T-cell (primary cell): ENCODE measurements at places on chromosomes 5 and 9.

DNA sequence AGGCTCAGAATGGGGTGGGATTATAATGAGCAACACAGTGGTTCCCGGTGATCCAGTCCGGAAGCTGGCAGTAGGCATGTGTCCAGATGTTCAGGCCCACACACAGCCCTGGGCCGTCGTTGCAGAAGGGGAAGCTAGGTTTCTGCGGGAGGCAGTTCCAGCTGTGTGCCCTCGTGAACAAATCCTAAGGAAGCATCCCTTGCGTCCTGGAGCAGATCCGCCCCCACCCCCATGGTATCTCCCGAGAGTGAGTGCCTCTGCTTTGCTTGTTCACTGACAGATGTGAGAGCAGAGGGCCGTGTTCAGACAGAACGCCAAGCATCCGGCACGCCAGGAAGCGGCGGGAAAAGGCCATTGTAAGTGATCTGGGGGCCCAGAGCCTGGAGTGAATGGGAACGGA lies 104.8 kb downstream of the PDE6A start:
- DNase-seq, result no peak

- DNase-seq, result no peak
Measured at GRCh38 chr9:110880189-110880588, 158.1 kb downstream of the LPAR1 start.

GRCh38 chr9:126215486-126215885 lies 111.1 kb upstream of the MVB12B start:
- no peak for DNase-seq

GRCh38 chr9:19641046-19641445 lies 147.8 kb downstream of the SLC24A2 start:
- DNase-seq, result no peak

DNA sequence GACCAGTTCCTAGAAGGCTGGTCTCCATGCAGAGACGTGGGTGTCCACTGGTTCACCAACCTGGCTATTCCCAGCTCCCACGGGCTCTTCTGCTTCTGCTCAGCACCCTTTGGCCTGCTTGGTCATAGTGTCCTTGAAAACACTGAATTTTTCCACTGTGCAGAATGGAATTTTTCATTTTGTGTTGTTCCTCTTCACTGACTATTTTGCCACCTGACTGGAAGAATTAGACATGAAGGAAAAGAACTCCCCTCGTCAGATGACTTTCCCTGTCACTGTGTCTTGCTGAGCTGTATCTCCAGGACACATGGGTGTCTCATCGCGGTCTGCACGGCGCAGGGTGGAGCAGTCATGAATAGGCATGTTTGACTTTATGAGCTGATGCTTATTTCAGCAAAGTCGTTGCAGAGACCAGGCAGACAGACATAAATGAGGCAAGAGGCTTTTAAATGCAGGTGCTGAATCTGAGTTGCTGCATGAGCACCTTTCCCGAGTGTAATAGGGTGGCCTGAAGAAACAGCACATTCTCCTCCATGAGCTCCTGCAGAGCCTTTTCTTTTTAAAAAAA lies 50.2 kb upstream of the SEMA4D start:
- DNase-seq, result no peak

- DNase-seq, result no peak
Measured at GRCh38 chr9:89304020-89304833, 6.8 kb upstream of the CKS2 start.

DNA sequence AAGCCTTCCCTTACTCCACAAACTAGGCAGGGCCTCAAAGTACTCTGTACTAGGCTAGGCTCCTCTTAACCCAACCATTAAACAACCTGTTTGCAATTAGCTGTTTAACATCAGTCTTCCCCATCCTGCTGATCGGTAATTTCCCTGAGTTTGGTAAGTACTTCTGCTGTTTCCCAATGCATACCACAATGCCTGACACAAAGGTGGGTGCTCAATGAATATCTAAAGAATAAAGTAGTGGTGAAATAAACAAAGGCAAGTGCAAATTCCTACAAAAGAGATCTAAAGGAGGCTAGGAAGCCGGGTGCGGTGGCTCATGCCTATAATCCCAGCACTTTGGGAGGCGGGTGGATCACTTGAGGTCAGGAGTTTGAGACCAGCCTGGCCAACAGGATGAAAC lies 25.0 kb downstream of the FBXW2 start:
- DNase-seq, result no peak

DNA sequence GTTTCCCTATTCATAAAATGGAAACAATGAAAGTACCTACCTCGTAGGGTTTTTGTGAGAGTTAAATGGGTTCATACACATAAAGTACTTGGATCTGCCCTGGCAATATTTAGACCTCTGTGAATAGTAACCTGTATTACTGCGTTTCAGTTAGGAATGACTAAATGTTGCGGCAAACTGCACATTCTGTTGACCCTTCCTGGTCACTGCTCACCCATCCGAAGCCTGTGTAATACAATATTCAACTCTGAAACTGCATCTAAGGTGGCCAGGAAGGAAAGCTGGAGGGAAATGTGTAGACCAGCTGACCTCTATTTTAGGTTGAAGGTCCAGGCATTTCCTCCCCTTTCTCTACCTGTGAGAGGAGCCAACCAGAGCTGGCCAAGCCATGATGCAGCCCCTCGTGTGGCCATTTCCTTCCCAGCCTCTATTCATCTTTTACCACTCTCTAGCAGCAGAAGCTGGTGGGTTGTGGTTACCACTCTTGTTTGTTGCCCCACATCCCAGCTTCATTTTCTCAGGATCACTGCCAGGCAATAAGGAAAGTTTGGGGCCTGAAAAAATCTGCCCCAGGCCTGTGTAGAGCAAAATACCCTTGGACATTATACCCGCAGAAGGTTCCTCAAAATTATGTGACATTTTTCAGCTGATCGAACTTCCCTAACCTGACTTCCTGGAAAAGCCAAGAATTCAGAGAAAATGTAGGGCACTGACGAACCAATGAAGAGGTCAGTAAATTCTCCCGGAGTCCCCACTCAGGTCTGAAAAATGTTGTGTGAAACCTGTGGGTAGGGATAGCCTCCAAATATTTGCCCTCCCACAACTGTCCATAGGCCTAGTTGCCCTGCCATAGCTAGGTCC lies 20.5 kb upstream of the PDCD1LG2 start:
- DNase-seq, result no peak

- no peak for DNase-seq
Measured at GRCh38 chr5:176734756-176735342, 75.5 kb upstream of the UNC5A start.

GRCh38 chr5:67875601-67876000 lies 340.0 kb upstream of the PIK3R1 start:
- DNase-seq, result no peak

GRCh38 chr9:84758817-84759216 lies 89.3 kb downstream of the NTRK2 start:
- DNase-seq, result no peak

- DNase-seq, result no peak
Measured at GRCh38 chr5:111765613-111766571, 8.9 kb upstream of the NREP start.

- DNase-seq, result no peak
Measured at GRCh38 chr5:116494784-116495450, 79.7 kb downstream of the SEMA6A start.

DNA sequence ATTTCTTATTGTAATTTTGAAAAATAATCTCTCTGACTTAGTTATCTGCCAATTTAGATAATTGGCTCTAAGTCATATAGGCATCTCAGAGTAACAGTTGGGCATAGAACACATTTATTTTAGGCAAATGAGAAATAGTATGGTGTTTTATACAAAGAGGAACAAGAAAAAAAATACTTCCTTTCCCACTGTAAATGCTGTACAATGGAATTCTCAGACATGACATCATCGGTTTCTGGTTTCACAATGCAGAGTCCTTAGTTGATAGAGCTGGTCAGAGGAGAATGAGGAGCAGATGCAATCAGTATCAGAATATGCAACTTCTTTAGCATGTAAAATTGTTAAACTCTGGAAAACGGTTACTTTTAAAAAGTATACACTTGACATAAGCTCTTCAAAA lies 49.4 kb downstream of the PLK2 start:
- no peak for DNase-seq

- no peak for DNase-seq
Measured at GRCh38 chr5:42636946-42637345, 119.7 kb upstream of the CCDC152 start.

DNA sequence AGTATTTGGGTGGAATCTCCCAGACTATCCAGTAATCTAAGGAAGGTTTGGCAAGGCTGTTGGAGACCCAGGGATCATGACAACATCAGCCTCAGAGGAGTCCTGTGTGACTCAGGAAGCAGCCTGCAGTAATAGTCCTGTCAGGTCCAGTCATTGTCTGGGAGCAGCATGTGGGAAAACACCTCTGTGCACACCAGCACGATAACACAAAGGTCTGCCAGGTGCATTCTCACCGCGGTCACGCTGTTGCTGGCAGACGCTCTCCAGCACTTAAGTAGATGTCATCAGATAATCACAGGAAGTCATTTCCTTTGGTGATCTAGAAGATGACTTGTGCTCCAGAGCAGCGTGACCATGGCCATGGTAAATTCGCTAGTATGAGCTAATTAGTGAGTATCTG lies 99.2 kb upstream of the IQGAP2 start:
- peak; percentile 20 for DNase-seq

GRCh38 chr9:96021551-96022444 lies 146.3 kb downstream of the ERCC6L2 start:
- DNase-seq, result no peak

DNA sequence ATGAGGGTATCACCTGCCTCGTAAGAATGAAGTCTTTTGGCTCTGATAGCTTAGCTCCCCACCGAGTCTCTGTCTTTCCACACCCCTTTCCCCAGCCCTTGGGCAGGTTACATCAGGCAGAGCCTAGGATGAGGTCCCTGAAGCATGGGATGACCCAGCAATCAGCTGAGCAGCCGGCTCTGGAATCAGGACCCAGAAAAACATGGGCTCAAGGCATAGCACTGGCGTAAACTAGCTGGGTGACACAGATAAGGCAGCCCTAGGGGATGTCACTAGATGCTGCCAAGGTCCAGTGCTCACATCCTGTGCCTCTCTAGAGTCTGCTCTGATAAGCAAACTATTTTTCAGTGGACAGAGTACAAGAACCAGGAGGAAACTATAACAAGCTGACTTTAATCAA lies 26.6 kb downstream of the IDNK start:
- DNase-seq, result no peak
